Vagina (tissue), 2 donors: ENCODE measurements at places on chromosomes 16 and 17. TPM values are rescaled to one million over a fixed set of nuclear protein-coding genes. Genes with fewer than 3 reads are reported as not detected.
A peak's percentile ranks its signal among the peaks of the same experiment; 100 is the strongest.

RUNDC3A gene
- total RNA-seq, result 2.0 TPM

ZNF213 gene
- 7.6 TPM for total RNA-seq

CEP20 gene
- 28.2 TPM for total RNA-seq

MEIOB gene
- not detected for total RNA-seq

CLDN6 gene
- total RNA-seq, result not detected

MLLT6 gene
- total RNA-seq, result 70.2 TPM

KCNH4 gene
- total RNA-seq, result not detected

SEPTIN12 gene
- total RNA-seq, result not detected

SYNGR3 gene
- 8.3 TPM for total RNA-seq

OR1A1 gene
- total RNA-seq, result not detected

DNA sequence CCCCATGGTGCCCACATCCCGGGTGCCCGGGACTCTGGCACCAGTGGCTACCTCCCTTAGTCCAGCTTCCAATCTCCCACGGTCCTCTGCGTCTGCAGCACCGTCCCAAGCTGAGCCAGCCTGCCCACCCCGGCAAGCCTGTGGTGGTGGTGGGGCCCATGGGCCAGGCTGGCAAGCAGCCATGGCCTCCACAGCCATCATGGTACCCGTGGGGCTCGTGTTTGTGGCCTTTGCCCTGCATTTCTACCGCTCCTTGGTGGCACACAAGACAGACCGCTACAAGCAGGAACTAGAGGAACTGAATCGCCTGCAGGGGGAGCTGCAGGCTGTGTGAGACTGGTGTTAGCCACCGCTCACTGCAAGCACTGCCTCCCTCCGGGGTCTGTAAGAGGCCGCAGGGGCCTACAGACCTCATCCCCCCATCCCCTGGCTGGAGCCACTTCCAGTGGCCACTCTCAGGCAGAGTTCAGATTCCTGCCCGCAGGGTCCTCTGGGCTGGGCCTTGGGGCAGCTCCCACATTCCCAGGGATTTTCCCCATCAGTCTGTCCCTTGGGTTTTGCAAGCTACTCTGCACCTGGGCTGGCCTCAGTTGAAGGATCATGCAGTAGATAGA lies 3.9 kb upstream of the SETD1A start:
- H3K27ac ChIP-seq, result peak overlapping the region; percentile 20
- no peaks in the 10 kb centered on the region for H3K36me3 ChIP-seq
- no peak for DNase-seq
- H3K27me3 ChIP-seq, result no peaks in the 10 kb centered on the region
- H3K4me1 ChIP-seq, result peaks cover 58% of the 10 kb centered on the region
- no peak overlapping the region for H3K4me3 ChIP-seq

GRCh38 chr17:64245218-64246145 lies 17.6 kb downstream of the TEX2 start:
- H3K4me3 ChIP-seq, result no peak overlapping the region
- no peaks in the 10 kb centered on the region for H3K36me3 ChIP-seq
- H3K4me1 ChIP-seq, result peaks cover 27% of the 10 kb centered on the region
- no peak for DNase-seq
- H3K27me3 ChIP-seq, result no peaks in the 10 kb centered on the region

- H3K4me3 ChIP-seq, result no peak overlapping the region
- no peak for DNase-seq
- H3K4me1 ChIP-seq, result peaks cover 18% of the 10 kb centered on the region
Measured at GRCh38 chr17:47200325-47200664, 8.9 kb upstream of the MYL4 start.

DNA sequence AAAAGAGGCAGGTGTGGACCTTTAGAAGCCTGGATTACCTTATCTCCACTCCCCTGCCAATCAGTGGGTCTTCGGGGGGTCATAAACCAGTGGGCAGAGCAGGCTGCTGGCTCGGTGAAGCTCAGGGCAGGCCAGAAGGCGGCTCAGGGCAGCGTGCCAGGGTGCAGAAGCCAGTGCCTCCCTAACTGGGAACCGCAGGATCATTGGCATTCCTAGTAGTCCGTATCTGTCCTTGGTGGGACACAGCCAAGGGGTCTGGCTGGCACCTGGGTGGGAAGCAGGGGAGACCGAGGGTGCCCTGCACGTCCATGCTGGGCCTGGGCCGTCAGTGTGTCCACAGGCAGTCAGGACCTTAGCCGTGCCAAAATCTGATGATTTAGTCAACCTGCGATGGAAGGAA lies 76.8 kb downstream of the SEC14L1 start:
- DNase-seq, result no peak
- H3K4me3 ChIP-seq, result no peak overlapping the region
- no peaks in the 10 kb centered on the region for H3K4me1 ChIP-seq
- H3K36me3 ChIP-seq, result peaks cover 39% of the 10 kb centered on the region
- no peaks in the 10 kb centered on the region for H3K27me3 ChIP-seq

DNA sequence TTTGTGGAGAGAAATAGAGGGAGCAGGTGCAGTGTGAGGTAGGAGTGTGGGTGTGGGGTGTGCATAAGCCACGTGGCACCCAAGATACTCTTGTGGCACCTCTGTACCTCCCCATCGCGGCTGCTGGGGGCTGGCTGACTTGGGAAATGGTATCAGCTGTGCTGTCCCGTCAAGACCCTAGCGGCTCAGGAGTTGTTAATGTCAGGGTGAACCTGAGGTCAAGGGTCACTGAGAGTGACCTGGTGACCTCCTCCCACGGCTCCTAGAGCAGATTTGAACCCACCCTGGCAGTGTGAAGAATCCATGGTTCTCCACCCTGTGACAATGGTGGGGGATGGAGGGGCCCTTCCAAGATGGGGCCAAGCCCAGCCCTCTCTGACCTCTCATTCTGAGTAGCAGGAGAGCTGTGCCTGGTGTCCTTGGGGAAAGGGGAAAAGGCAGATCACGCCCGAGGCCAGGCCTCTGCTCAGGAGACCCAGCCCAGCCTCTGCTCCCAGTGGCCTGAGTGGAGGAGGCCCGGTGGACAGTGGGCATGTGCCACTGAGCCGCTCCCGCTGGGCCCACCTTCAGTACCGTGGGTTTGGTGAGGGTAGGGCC lies 3.0 kb upstream of the WFIKKN2 start:
- H3K4me1 ChIP-seq, result peaks cover 31% of the 10 kb centered on the region
- H3K4me3 ChIP-seq, result no peak overlapping the region
- no peaks in the 10 kb centered on the region for H3K27me3 ChIP-seq
- no peaks in the 10 kb centered on the region for H3K36me3 ChIP-seq
- DNase-seq, result no peak

DNA sequence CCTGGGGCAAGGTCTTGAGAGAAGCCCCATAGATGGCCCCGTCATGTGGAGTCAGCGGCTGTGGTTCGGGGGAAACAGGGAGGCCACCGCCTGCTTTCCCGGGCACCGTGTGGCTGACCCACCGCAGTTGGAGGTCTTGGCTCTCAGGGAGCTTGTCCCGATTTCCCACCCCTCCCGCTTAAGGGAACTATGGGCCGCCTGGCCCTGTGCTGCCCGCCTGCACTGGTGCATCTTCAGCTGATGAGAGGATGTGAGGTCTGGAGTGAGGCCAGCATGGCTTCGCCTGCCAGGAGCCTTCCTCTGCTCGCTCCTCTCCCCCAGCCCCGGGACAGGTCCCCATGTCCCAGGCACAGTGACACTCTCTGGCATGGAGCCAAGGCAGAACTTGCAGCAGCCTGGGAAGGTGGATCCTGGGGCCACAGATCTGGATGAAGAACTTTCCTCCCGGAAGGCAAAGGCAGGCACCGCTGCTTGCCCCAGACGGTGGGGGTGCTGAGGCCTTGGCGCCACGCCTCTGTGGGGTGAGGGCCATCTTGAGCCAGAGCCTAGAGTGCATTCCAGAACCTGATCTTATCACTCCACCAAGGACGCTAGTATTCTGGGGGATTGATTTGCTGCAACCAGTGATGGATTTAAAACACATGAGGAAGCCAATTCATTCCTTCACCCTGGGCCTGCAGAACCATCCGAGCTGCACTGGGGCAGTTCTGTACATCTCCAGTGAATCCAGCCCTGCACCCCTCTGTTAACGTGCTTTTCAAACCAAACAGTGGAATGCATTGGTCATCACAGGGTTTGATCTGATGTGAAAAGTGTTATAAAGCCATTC lies 178.6 kb upstream of the TNRC6C start:
- H3K27me3 ChIP-seq, result no peaks in the 10 kb centered on the region
- DNase-seq, result no peak
- H3K27ac ChIP-seq, result peak overlapping the region; percentile 45
- no peak overlapping the region for H3K4me3 ChIP-seq
- peaks cover 24% of the 10 kb centered on the region for H3K4me1 ChIP-seq
- no peaks in the 10 kb centered on the region for H3K36me3 ChIP-seq

DNA sequence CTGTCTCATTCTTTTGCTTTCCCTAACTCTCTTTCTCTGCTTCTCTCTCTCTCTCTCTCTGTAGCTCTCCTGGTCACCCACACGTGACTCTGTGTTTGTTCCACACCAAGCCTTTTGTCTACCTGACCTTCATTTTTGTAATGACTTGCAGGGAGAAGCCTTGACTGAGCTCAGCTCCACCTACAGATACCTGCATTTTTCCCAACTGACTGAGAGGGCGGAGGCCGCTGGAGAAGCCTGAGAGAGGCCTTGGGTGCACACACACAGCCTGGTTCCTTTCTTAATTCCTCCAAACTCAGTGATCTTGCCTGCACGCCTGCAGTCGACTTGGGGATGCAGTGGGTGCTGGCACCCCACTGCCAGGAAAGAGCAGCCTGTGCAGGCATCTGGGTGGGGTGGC lies 68.8 kb downstream of the LYRM1 start:
- H3K27me3 ChIP-seq, result no peaks in the 10 kb centered on the region
- DNase-seq, result no peak
- H3K27ac ChIP-seq, result no peak overlapping the region
- no peak overlapping the region for H3K4me3 ChIP-seq
- H3K36me3 ChIP-seq, result no peaks in the 10 kb centered on the region
- no peaks in the 10 kb centered on the region for H3K4me1 ChIP-seq

DNA sequence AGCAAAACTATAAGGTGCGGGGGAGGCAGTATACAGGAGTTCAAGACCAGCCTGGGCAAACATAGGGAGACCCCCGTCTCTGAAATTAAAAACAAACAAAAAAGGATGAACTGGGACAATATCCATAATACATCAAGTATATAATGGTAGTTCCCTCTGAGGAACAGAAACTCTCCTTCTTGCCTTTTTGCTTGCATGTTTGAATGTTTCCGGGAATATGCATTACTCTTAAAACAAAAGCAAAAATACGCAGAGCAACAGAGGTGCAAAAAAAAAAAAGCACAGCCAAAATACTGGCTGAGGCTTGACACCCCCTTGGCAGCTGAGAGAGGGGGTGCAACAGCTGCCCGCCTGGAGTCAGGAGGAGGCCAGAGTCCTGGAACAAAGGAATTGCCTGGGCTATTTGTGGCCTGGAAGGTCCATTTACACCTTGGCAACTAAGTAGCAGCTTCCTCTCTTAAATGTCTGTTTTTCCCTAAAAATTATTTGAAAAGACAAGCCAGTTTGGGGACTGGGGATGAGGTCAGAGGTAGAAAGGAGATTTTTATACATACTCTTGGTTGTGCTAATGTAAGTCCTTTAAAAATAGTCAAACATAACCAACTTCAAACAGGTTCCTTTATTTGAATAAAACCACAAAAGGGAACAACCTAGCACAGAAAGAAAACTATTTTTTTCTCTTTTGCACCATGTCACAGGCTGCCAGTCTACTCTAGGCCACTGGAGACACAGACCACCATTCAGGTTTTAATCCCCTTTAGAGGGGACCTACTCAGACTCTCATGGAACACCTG lies 19.5 kb downstream of the USP7 start:
- no peak overlapping the region for H3K27ac ChIP-seq
- no peaks in the 10 kb centered on the region for H3K36me3 ChIP-seq
- H3K4me1 ChIP-seq, result peaks cover 85% of the 10 kb centered on the region
- no peaks in the 10 kb centered on the region for H3K27me3 ChIP-seq
- no peak for DNase-seq

- no peak for DNase-seq
- H3K36me3 ChIP-seq, result no peaks in the 10 kb centered on the region
- H3K4me3 ChIP-seq, result peak overlapping the region; percentile 80
- peaks cover 42% of the 10 kb centered on the region for H3K4me1 ChIP-seq
Measured at GRCh38 chr16:10576390-10577304, 3.8 kb downstream of the EMP2 start.

DNA sequence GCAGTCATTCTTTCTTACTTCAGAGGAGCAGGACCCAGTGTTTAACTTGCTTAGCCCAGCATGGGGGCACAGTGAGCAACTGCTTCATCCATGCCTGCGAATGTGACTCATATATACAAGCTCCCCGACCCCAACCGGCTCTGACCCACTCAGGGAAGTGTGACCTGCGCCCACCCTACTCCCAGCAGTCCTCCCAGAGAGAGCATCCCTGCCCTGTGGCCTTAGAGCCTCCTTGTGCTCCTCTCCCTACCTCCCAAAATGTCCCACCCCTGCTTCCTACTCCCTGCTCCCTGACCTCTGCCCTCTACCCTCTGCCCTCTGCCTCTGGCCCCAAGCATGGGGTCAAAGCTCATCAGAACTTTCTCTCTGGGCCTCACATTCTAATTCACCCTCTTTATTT lies 46.9 kb upstream of the DLX4 start:
- H3K27ac ChIP-seq, result no peak overlapping the region
- DNase-seq, result no peak

DNA sequence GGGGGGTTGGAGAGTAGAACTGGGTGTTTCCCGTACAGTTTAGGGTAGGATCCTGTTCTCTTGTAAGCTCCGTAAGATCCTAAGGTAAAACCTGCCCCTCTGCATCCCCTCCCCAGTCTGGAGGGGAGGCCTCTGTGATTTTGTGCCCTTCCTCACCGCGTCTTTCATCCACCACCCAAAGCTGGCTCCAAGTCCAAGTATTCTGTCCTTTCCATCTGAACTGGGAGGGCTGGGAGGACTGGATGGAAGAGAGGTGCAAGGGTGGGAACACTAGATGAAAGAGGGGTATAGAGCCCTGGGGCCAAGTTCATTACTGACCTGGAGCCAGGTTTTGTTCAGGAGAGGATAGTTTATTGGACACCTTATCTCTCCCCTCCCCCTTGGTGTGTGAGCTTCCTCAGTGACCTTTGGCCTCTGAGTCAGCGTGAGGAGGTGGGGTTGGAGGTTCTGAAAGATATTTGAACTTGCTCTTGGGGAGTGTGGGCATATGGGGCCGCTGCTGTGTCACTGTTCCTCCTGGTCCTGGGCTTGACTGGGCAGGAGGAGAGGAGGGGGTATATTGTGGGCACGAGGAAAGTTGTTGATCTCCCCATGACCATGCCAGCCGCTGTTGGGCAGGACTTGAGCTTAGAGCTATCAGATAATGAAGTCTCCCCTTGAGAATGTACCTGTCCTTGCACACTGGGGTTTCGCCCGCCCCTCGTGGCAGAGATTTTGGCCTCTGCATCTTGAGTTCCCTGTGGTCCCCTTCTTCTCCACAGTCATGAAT lies 1.6 kb downstream of the LASP1 start:
- peak overlapping the region; percentile 91 for H3K4me3 ChIP-seq
- no peaks in the 10 kb centered on the region for H3K27me3 ChIP-seq
- DNase-seq, result no peak
- no peaks in the 10 kb centered on the region for H3K36me3 ChIP-seq
- peak overlapping the region; percentile 95 for H3K27ac ChIP-seq
- peaks cover 69% of the 10 kb centered on the region for H3K4me1 ChIP-seq

DNA sequence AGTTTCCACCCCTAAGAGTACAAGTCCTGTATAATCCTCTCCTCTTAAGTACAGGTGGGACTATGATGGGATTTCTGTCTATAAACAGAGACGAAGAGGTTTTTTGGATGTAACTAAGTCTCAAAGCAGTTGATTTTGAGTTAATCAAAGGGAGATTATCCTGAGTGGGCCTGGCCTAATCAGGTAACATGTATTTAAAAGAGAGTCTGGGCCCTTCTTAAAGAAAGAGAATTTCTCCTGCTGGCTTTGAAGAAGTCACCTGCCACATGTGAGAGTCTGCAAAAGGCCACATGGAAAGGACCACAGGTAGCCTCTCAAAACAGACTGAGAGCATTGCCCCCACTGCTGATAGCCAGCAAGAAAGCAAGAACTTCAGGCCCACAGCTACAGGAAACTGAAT lies 142.3 kb downstream of the IRX5 start:
- H3K27me3 ChIP-seq, result no peaks in the 10 kb centered on the region
- no peaks in the 10 kb centered on the region for H3K36me3 ChIP-seq
- H3K4me3 ChIP-seq, result no peak overlapping the region
- DNase-seq, result no peak
- no peak overlapping the region for H3K27ac ChIP-seq
